CD4-positive, alpha-beta T cell treated with Interleukin-4 for 1 hour (primary cell): ENCODE measurements at places on chromosomes 2 and 18.

GRCh38 chr2:239666855-239667376 is 266.1 kb upstream of the HDAC4 start:
- DNase-seq = no peak

DNA sequence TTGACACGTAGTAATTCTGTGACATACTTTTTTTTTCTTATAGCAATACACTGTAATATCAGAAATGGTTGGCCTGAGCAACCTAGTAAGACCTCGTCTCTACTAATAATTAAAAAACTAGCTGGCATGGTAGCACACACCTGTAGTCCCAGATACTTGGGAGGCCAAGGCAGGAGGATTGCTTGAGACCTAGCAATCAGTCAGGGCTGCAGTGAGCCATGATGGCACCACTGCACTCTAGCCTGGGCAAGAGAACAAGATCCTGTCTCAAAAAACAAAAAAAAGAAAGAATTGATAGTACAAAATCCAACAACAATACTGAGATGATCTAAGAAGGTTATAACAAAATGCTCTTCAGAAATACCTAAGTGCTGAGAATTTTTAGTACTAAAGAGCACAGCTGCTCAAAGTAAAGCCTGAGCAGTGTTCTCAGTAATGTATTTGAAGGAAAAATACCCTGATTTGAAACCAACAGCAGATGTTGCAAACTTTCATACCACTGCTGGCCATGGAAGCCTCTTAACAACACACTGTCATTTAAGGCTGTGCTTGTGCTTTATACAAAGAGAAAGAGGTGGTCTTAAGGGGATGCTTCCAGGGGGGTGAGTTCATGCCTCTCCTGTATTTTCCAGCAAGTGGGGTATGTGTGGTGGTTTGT is 132.6 kb upstream of the CDCA7 start:
- DNase-seq = no peak

DNA sequence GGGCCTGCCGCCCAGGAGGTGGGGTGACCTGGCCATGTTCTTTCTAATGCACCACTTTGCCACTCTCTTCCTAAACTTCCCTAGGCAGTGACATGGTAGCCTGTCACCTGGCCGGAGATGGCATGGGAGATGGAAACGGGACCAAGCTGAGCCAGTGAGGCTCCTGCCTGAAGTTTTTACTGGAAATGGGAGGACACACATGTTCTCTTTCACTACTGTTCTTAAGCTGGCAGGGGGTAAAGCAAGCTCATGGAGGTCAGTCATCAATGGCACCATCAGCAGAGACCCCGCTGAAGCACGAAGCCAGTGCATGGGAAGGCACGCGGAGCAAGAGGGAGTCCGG is 50.7 kb downstream of the ATIC start:
- DNase-seq = no peak

DNA sequence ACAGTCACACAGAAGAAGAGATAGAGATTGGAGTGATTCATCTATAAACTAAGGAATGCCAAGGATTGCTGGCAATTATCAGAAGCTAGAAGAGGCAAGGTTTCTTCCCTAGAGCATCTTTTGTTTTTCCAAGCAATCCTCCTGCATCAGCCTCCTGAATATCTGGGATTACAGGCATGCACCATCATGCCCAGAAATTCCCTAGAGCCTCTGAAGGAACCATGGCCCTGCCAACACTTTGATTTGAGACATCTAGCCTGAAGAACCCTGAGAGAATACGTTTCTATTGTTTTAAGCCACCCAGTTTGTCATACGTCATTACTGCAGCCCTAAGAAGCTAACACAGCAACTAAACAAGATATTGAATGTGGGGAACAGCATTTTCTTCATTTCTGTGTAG is 525.0 kb downstream of the ERBB4 start:
- DNase-seq = no peak

DNA sequence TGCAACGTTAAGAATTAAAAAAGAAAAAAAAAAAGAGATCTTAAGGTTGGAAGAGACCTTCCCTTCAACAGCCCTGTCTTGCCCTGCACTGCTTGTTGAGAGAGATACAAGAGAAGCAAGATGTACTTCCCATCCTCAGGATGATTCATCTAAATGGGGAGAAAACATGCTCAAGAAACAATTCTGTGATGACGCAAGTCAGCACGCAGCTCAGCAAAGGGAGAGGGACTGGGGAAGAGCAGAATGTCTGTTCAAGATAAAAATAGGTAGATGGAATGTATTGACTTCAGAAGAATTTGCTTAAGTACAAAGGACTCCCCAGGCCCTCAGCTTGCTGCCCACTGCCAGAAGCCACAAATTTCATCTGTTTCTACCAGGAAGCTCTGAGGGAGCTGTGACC is 198.2 kb upstream of the SPRED2 start:
- DNase-seq = peak; percentile 27

DNA sequence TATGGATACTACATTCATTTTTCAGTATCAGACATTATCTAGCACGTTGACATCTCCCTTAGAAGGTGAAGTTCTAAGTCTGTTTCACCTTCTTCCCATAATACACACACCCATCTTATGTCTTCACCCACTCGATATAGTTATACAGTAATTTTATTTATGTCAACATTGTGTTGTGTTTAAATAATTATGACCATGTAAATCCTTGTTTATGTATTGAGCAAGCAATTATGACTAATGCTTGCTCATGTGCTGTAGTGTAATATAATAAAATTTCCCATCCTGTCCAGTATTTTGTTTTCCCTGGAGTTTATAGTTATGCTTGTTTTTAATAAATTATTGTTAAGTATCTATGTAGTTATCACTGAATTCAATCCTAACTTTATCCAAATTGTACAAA is 163.2 kb downstream of the MTX2 start:
- no peak for DNase-seq

DNA sequence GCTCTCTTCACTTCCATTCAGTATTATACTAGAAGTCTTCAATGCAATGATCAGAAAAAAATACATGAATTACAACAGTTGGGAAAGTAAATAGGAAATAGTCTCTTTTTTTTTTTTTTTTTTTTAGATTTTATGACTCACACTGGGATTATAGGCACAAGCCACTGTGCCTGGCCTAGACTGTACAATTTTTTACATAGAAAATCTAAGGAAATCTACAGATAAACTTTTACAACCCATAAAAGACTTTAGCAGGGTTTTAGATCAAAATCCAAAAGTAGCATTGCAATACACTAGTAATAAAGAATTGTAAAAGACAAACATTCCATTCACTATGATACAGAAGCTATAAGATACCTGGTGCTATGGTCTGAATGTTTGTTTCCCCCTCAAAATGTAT is 39.0 kb downstream of the CFAP221 start:
- no peak for DNase-seq

- no peak for DNase-seq
These were observed 267.0 kb upstream of the HS6ST1 start for GRCh38 chr2:128585706-128586105.

DNA sequence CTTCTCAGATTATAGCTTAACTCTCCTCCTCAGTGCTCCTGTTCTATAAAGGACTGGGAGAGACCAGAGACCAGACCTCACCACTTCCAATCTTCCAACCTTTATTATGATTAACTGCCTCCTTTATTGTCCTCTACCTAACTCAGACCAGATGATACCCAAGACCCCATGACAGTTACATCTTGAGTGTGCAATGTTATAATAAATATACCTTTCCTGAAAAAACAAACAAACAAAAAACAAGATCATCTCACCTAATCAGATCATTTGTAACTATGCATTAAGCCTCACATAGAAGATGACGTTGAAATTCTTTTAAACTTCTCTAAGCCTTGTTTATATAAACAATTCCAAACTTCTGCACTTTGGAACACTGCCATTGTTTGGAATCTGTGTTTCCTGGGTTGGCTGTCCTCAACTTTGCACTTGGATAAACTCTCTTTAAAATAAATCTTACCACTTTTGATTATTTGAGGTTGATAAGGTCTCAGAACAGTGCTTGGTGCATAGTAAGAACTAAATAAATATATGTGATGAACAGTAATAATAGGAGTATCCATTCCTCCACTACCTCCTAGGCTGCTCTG is 342.7 kb downstream of the TDRD15 start:
- DNase-seq = no peak

GRCh38 chr2:41865263-41865662 is 182.6 kb upstream of the PKDCC start:
- no peak for DNase-seq

DNA sequence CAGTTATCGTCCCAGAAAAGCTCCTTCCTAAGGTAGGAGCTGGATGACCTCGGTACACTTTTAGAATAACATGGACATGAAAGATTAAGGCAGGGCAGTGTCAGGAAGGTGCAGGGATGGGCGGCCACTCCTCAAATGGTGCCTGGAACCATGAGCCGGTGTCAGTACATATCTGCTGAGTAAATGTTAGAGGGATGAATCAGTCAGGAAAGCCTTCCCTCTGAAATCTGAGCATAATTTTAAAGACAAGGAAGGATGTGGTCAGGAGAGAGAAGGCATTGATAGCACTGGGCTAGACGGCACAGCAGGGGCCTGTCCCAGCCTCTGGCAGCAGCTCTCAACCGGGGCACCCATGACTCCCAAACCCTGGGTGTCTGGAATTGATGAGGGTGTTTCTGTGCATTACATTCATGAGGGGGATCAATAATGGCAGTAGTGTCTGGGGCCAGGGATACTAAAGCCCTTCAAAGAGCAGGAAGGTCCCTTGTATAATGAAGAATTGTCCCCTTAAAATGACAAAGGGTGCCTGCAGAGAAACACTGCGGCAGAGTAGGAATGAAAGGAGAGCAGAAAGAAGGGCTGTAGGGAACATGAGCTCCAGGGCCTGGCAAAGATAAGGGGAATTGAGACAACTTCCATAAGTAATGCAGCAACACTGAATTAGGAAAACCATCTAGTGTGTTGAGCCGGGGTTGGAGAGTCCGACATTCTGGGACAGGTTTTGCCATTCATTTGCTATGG is 162.3 kb upstream of the REV1 start:
- DNase-seq = no peak

- DNase-seq = no peak
These were observed 210.0 kb upstream of the ZNF521 start for GRCh38 chr18:25561918-25562317.

DNA sequence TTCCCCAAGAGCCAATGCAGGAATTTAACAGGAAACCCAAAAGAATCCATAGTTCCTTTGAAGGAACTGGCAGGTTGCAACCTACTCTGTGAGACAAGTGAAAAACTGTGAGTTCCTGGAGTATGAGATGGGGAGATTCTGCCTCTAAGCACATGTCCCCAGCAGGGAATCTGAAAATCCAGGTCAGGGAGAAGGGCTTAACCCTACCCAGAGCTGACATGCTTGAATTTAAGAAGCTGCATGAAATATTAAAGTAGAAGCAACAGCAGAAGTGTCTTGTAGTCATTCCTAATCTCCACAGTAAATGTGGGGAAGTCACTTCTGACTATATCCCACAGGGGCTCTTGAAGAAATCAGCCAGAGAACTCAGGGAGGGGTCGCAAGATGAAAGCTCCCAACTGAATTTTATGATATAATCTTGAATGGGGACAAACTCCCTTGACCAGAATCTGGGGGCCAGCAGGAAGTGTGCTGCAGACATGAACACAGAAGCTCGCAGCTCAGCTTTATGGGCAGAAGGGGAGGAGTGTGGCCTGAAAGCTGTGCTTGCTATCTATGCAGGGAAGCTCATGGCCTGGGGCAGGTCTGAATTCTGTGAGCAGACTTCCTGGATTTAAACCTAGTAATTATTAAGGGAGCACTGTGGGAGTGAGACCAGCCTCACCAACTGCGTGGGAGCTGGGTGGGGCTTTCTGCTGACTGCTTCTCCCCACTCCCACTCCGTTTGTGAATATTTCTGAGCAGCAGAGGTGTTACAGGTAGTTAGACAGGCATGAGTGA is 184.1 kb upstream of the KYNU start:
- no peak for DNase-seq
